ENCODE measurements at places on chromosomes 4 and X.

DNA sequence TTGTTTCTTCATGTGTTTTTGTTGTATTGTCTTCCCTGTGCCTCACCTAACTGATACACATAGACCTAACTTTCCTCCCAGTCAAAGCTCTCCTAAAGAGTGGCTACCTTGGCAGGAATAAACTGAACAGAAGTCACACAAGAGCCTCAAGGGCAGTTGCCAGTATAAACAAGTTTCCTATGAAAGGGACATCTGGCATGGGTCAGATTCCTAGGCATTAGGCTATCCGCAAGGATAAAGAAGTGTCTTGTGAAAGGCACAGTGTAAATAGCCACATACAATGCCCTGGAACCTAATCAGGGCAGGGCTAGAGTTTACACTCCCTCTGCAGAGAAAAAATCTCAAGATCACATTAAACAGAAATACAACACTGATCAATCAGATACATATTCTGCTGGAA is 220.8 kb downstream of the SPANXN3 start:
- no peak for DNase-seq
- H3K27me3 ChIP-seq = no peaks in the 10 kb centered on the region
- H3K36me3 ChIP-seq = peaks cover 3% of the 10 kb centered on the region

- no peak overlapping the region for H3K27ac ChIP-seq
- H3K4me1 ChIP-seq = no peaks in the 10 kb centered on the region
- H3K36me3 ChIP-seq = peaks cover 7% of the 10 kb centered on the region
- H3K27me3 ChIP-seq = no peaks in the 10 kb centered on the region
- no peak for DNase-seq
Observed at GRCh38 chrX:110168585-110168984, 149.3 kb downstream of the AMMECR1 start.

DNA sequence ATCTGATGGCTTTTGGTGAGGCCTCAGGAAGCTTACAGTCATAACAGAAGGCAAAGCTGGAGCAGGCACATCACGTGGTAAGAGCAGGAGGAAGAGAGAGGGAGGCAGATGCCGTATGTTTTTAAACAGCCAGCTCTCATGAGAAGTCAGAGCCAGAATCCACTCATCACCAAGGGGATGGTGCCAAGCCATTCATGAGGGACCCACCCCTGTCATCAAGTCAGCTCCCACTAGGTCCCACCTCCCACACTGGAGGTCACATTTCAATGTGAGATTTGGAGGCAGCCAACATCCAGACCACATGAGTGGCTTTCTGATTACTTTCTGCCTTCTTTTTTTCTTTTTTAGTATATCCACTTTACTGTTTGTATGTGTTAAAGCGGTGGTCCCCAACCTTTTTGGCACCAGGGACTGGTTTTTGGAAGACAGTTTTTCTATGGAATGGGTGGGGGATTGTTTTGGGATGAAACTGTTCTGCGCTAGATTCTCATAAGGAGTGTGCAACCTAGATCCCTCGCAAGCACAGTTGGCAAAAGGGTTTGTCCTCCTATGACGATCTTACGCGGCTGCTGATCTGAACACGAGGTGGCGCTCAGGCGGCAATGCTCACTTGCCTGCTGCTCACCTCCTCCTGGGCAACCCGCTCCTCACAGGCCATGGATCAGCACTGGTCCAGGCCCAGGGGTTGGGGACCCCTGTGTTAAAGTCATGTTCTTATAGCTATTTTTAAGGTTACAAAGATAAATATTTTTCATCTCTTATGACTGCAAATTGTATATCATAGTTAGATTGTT is 61.7 kb downstream of the SLIT2 start:
- no peaks in the 10 kb centered on the region for H3K27me3 ChIP-seq
- H3K27ac ChIP-seq = no peak overlapping the region
- no peaks in the 10 kb centered on the region for H3K4me1 ChIP-seq
- no peak overlapping the region for H3K4me3 ChIP-seq
- DNase-seq = peak; percentile 32

- no peaks in the 10 kb centered on the region for H3K27me3 ChIP-seq
- H3K4me1 ChIP-seq = peaks cover 2% of the 10 kb centered on the region
- H3K27ac ChIP-seq = no peak overlapping the region
- peaks cover 14% of the 10 kb centered on the region for H3K36me3 ChIP-seq
- no peak for DNase-seq
Observed at GRCh38 chr4:158856852-158857251, 88.0 kb downstream of the FNIP2 start.

DNA sequence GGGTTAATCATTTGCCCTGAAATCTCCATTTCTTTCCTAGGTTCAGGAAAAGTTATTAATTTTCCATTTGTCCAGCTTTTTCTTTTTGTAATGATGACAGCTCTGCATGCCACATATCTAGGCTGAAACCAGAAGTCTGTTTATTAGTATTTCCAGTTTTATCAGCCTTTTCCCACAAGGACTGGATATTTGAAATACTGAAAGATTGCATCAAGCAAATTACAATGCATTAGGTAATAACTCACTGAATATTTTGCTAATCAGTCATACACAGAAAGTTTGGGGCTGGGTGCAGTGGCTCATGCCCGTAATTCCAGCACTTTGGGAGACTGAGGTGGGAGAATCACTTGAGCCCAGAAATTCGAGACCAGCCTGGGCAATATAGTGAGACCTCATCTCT is 21.5 kb downstream of the SLC9A7 start:
- no peaks in the 10 kb centered on the region for H3K27me3 ChIP-seq
- no peak overlapping the region for H3K4me3 ChIP-seq
- no peak overlapping the region for H3K27ac ChIP-seq
- no peaks in the 10 kb centered on the region for H3K4me1 ChIP-seq

DNA sequence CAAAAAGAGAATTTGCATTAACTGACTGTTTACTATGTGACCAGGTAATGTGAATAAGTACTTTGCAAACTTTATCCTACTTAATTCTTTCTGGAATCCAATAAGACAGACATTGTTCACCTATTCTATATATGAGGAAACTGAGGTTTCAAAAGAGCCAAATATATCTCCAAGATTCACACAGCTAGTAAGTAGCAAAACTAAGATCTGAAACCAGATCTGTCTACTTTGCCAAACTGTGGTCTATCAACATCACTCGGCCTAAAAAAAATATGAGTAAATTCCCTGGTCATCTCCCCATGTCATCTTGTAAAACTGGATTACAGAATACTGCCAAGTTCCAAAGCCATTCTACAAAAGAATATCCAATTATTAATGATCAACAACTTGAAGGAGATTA is 52.8 kb downstream of the ANAPC10 start:
- H3K4me1 ChIP-seq = no peaks in the 10 kb centered on the region
- H3K4me3 ChIP-seq = no peak overlapping the region
- H3K27ac ChIP-seq = no peak overlapping the region
- peaks cover 5% of the 10 kb centered on the region for H3K36me3 ChIP-seq
- no peak for DNase-seq
- no peaks in the 10 kb centered on the region for H3K27me3 ChIP-seq

DNA sequence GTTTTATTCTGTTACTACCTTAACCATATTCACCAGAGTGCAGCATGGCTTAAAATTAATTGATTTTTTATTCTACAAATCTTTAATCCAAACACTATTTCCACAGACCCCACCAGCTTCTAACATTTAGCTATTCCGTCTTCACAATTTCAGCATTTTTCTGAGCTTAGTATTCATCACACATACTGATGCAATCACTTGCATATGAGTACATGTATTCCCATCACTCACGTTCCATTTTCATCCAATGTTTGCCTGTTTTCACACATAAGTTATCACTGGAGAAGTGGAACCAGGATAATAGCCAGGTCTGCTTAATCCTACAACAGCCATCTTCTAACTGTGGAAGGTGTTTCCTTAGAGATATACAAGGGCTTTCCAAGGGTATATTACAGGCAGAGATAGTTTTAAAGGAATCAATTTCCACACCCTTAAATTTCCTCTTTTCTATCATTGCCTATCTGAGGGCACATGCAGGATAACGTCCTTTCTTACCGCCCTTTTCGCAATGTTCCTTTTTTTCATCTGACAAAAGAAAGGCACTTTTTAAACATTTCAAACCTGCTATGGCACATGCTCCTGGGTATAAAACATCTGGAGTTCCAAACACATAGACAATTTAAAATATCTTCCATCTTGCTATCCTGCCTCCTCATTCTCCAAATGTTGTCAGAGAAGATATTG is 115.8 kb downstream of the CORIN start:
- H3K27ac ChIP-seq = no peak overlapping the region
- no peaks in the 10 kb centered on the region for H3K36me3 ChIP-seq
- DNase-seq = no peak
- H3K4me3 ChIP-seq = no peak overlapping the region

- H3K4me1 ChIP-seq = no peaks in the 10 kb centered on the region
- no peak overlapping the region for H3K4me3 ChIP-seq
- no peak for DNase-seq
- no peaks in the 10 kb centered on the region for H3K27me3 ChIP-seq
Observed at GRCh38 chr4:16496501-16496900, 270.2 kb upstream of the TAPT1 start.

GRCh38 chr4:52780617-52781354 is 29.6 kb upstream of the ERVMER34-1 start:
- no peaks in the 10 kb centered on the region for H3K36me3 ChIP-seq
- no peak overlapping the region for H3K4me3 ChIP-seq
- H3K27ac ChIP-seq = no peak overlapping the region
- H3K27me3 ChIP-seq = no peaks in the 10 kb centered on the region

GRCh38 chr4:81876106-81876505 is 404.4 kb upstream of the RASGEF1B start:
- no peaks in the 10 kb centered on the region for H3K27me3 ChIP-seq
- H3K27ac ChIP-seq = no peak overlapping the region
- no peaks in the 10 kb centered on the region for H3K36me3 ChIP-seq
- H3K4me1 ChIP-seq = peaks cover 10% of the 10 kb centered on the region
- DNase-seq = no peak
- no peak overlapping the region for H3K4me3 ChIP-seq

GRCh38 chr4:186902361-186902760 is 178.7 kb upstream of the FAT1 start:
- no peak overlapping the region for H3K27ac ChIP-seq
- no peaks in the 10 kb centered on the region for H3K36me3 ChIP-seq
- no peak overlapping the region for H3K4me3 ChIP-seq
- no peaks in the 10 kb centered on the region for H3K27me3 ChIP-seq

DNA sequence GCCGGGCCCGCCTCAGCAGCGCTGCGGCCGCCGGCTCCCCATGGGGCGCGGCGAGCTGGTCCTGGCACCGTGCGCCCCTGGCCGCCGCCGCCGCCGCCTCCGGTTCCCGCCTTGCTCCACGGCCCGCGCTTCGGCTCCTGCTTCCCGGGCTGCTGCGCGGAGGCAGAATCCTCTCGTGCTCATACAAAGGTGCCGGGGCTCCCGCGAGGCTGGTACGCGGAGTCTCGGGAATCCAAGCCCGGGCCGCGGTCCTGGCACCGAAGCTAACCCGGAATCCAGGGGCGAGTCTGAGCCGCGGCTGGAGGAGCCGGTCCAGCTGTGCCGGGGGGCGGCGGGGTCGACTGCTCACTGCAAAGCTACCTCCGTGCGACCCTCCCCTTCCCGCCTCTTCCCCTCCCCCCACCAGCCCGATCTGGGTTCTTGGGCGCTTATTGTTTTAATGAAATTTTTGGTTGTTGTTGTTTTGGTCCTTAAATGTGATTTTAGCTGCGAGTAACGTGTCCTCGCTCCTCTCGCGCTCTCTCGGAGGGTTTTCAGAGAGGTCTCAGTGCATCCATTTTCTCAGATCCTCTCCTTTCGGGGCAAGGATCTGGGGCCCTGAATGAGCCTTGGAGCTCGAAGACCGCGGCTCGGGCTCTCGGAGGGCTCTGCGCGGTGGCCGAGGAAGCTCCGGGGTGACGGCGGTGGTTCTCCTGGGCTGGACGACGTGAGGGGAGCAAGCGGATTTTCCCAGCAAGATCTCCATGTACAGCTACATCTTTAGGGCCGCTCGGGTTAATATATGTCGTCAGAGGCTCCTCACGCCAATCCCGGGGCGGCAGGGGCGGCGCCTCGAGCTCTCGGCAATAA is at the start of gene HAND2:
Gene HAND2, minus strand, starts transcription at position 753 of the 849 bp plus-strand sequence. CDS start 940 bp downstream, outside the sequence.
- H3K27me3 ChIP-seq = peaks cover 93% of the 10 kb centered on the region
- H3K27ac ChIP-seq = no peak within 1 kb of the TSS
- H3K36me3 ChIP-seq = no peaks in the 10 kb centered on the region

DNA sequence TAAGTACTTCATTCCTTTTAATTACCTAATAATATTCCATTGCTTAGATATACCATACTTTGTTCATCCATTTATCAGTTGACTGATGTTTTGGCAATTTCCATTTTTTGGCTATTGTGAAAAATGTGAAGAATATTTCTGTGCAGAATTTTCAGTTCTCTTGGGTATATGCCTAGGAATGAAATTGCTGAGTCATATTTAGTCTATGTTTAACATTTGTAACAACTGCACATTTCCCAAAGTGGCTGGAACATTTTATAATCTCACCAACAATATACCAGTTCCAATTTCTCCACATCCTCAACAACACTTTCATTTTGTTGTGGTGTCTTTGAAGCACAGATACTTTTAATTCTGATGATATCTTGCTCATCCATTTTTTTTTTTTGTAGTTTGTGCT is 215.5 kb downstream of the PDGFC start:
- H3K36me3 ChIP-seq = peaks cover 24% of the 10 kb centered on the region
- no peak for DNase-seq
- no peaks in the 10 kb centered on the region for H3K4me1 ChIP-seq
- H3K27me3 ChIP-seq = no peaks in the 10 kb centered on the region

- no peak for DNase-seq
- H3K27ac ChIP-seq = no peak overlapping the region
- no peak overlapping the region for H3K4me3 ChIP-seq
Observed at GRCh38 chr4:175277816-175278215, 359.7 kb downstream of the ADAM29 start.

DNA sequence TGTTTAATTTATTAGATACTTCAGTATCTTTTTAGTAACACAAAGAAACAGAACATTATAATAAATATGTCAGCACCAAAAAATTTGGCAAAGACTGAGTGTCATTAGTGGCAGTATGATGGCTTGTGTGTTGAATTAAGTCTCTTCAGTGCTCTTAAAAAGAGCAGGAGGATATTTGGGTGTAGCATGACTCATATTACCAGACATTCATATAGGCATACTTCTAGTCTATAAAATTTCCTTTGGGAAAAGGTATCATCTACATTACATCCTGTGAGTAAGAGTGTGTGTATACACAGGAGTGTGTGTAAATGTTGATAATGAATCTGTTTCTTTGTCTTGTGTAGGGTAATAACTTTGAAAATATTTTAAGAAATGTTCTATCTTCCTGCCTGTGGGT is 135.7 kb downstream of the CNKSR2 start:
- H3K4me1 ChIP-seq = no peaks in the 10 kb centered on the region
- H3K27me3 ChIP-seq = no peaks in the 10 kb centered on the region
- H3K27ac ChIP-seq = no peak overlapping the region
- no peak for DNase-seq
- H3K4me3 ChIP-seq = no peak overlapping the region

- H3K27me3 ChIP-seq = no peaks in the 10 kb centered on the region
- no peaks in the 10 kb centered on the region for H3K36me3 ChIP-seq
- H3K4me1 ChIP-seq = peaks cover 22% of the 10 kb centered on the region
- DNase-seq = no peak
- no peak overlapping the region for H3K27ac ChIP-seq
Observed at GRCh38 chr4:52982255-52982945, 120.3 kb downstream of the RASL11B start.

Measured in progenitor cell of endocrine pancreas (in vitro differentiated cells).